ENCODE measurements at places on chromosomes 1 and 21.
A peak's percentile ranks its signal among the peaks of the same experiment; 100 is the strongest.

DNA sequence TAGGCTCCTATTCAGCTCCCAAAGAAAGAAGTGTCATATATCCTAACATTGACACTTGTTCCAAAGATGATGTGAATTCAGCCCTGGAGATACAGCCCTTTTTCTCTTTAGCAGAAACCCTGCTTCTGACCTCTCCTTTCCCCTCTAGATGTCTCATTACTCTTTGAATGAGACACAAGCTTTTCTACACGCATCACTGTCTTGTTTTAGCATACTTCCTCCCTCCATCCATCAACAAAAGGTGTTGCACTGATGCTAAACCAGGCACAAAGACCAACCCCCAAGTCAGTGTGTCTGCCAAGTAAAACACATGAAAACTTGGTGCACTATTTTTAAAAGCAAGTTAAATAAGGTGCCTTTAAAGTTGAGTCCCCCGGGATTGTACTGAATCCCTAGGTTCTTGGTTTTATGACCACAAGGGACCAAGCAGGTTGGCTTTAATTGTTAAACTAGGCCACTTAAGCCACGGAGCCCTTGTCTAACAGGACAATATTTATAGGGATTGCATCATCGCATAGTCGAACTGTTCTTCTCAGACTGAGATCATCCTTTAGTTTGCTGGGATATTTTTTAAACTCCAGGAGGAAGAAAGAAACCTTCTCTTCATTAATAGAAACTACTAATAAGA is 101.0 kb upstream of the GUCA2B start:
- no peak for DNase-seq

- DNase-seq, result no peak
These were observed 111.9 kb downstream of the PTPN14 start for GRCh38 chr1:214439352-214440119.

GRCh38 chr1:234214129-234214910 is 158.9 kb upstream of the COA6 start:
- DNase-seq, result no peak

DNA sequence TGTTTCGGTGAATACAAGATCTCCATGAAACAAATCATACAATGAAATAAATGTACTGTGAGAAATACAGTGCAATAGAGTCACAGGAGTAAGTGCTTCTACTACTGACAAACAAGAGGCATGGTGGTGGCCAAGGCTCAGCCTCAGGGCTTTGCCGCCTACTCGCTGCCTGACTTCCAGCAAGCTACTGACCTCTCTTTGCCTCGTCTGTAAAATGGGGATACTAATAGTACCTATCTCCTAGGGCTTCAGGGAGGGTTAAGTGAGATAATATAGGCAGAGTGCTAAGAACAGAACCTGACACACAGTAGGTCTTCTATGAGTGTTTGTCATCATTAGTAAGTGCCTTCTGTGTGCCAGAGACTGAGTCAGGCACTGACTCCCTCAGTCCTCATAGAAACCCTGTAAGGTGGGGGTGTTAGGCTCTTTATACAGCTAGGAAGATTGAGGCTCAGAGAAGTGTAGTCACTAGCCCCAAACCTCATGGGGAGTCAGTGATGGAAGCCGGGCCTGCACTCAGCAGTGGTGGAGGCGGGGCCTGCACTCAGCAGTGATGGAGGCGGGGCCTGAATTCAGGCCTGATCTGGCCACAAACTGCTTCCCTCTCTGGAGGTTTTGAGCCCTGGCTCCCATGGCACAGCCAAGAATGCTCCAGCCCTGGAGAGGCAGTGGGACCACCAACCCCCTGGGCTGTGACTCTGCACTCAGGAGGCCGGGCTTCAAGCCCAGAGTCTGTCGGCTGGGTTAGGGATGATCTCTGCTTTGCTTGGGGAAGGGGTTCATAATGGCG is 6.8 kb downstream of the BSND start:
- DNase-seq, result no peak

GRCh38 chr21:31142600-31142999 is 104.3 kb upstream of the KRTAP19-8 start:
- no peak for DNase-seq

- no peak for DNase-seq
These were observed 171.1 kb upstream of the EDN2 start for GRCh38 chr1:41655632-41656031.

GRCh38 chr1:243250102-243250501 is 5.0 kb downstream of the CEP170 start:
- DNase-seq, result no peak

DNA sequence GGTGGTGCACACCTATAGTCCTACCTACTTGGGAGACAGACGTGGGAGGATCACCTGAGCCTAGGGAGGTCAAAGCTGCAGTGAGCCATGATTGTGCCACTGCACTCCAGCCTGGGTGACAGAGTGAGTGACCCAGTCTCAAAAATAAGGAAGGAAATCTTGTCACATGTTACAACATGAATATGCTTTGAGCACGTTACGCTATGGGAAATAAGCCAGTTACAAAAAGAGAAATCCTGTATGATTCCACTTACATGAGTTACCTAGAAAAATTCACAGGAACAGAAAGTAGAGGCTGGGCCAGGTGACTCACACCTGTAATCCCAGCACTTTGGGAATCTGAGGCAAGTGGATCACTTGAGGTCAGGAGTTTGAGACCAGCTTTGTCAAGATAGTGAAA is 6.7 kb upstream of the PADI6 start:
- DNase-seq, result no peak

GRCh38 chr1:177945943-177946650 is 23.8 kb downstream of the SEC16B start:
- peak; percentile 75 for DNase-seq

DNA sequence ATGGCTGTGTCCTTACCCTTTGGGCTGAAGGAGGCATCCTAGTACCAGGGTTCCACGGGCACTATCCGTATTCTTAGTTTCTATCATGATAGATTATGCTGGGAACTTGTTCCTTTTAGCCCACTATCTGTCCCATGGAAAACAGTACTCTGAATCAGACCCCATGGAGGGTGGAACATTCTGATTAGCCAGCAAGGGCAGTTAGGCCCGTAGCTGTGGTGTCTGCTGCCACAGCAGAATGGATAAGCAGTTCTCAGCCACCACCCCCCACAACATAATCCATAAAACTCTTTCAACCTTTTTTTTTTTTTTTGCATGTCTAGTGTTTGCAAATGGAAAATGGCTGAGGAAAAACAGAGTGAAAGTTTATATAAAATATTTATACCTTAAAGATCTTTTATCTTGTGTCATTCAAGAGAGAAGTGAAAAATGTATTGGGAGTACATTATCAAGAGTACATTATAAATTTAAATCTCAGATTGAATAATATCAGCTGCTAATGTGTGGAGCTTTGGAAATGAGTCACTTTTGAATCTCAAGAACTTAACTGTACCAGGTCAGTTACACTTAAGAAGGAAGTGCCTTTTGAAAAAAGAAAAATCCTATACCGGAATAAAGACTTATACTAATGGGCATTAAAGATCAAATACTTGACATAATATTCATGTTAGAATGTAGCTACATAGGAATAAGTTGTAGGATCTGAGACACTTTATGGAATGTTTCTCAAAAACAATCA is 80.3 kb downstream of the NFIA start:
- DNase-seq, result no peak

- no peak for DNase-seq
These were observed 102.8 kb downstream of the RIPK4 start for GRCh38 chr21:41663805-41664788.

- DNase-seq, result no peak
These were observed 24.2 kb upstream of the SLFNL1 start for GRCh38 chr1:41045740-41046139.

DNA sequence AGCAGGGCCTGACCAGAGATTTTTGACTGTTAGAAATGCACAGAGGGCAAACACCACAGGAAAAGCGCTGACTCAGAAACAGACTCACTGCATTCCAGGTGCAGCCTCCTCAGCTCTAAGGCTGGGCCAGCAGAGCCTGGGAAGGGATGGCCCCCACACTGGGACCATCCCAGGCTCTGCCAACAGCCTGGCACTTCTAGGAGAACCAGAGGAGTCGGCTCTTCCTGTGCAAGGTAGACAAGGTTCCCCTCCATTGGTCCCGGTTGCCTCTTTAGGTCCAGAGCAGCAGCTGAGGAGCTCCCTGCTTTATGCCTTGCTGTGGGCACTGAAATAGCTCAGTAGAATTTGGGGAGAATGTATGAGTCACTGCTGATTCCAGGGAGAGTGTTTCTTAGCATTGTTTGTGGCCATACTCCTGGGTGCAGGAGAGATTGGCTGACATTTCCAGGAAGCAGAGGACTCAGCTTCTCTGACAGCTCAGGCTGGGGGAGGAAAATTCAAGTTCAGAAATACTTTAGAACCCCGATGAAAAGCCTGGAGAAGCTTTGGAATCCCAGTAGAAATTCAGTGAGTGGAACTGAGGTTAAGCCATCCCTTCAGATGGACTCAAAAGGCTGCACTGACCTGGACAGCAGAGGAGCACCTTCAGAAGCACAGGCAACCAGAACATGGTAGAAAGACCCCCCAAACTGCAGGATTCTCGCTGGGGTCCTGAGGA is 19.7 kb downstream of the PRAMEF1 start:
- no peak for DNase-seq

DNA sequence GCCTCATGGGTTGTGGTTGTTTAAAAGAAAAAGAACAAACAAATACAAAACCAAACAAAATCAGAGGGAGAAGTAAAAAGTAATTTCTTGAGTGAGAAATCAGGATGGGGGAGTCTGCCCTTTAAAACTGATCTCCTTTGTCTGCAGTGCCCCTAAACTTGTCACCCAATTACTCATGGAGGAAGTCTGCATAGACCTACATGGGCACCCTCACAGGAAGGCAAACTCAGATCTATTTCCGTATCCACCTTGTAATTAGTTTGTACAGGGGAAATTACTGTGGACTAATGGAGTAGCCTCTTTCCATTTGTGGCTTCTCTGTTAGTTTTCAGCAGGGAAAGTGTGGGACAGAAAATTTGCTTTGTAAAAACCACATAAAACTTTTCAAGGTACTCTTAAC is 600.4 kb downstream of the ADGRL2 start:
- no peak for DNase-seq

DNA sequence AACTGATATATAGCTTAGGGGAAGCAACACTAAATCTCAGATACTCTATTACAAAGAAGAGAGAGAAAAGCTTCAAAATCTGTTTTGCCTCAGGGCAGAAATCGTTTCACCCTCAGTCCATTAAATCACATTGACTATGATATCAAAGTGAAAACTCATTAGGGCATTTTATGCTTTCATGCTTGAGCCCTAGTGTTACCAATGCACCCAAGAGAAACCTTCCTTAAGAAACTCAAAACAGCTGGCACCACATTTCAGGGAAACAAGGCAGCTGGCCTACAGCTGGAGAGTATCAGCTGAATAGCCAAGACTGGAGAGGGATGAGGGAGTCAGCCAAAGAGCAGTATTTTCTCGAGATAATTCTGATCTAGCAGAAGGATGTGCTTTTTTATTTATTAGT is 14.9 kb downstream of the COLGALT2 start:
- no peak for DNase-seq

DNA sequence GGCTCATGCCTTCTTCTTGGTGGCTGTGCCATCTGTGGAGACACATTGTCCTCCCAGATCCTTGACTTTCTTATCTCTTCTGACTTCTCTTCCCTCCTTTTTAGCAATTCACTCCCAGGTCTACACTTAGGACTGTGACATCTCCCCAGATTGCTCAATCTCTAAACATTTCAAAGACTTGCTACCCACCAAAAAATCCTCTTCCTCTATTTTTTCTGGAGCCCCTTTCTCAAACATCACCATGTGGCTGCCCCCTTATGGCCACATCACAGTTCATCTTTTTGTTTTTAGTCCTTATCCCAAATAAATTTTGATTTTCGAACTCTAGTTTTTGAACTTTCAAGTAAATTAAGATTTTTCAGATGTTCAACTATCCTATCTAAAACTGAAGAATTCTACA is 148.6 kb upstream of the HOOK1 start:
- no peak for DNase-seq

- no peak for DNase-seq
These were observed 2.2 kb downstream of the TNFRSF4 start for GRCh38 chr1:1211541-1212441.

GRCh38 chr21:46295177-46295770 is 9.1 kb downstream of the YBEY start:
- no peak for DNase-seq

DNA sequence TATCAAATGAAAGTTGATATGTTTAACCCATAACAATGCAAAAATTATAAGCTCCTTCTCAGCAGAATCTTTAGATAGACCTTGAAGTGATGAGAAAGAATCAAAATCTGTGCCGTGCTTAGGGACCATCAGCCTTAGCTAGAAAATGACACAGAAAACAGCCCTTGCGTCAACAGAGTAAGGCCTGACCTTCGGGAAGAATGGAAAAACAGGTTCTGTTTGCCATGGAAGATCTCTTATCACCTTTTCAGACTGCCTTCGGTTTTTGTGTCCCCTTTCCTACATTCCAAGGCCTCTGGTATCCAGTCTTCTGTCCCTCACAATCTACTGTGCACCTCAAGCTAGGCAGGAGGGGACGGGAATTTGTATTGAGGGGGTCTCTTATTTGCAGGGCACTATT is 37.6 kb upstream of the DPT start:
- DNase-seq, result no peak

DNA sequence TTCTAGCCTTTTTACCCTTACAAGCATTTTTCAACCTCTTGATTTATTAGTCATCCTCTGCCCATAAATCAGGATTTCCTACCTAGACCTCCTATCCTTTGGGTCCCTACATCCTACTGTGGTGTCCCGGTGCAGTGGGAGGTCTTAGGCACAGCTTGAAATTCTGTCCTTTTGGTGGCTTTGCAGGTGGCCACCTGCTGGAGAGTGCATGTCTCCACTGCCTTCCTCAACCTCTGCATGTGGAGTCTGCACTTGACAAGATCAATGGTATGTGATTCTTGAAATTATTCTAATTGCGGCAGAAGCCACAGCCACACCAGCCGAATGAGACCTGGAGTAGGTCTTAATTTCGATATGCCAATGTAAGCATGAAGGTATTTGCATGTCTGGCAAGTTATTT is 11.4 kb upstream of the KCNA3 start:
- DNase-seq, result no peak

- DNase-seq, result no peak
These were observed 700 bp downstream of the PIGV start for GRCh38 chr1:26788515-26788785.

- DNase-seq, result no peak
These were observed 209.2 kb downstream of the URB2 start for GRCh38 chr1:229835226-229835625.

DNA sequence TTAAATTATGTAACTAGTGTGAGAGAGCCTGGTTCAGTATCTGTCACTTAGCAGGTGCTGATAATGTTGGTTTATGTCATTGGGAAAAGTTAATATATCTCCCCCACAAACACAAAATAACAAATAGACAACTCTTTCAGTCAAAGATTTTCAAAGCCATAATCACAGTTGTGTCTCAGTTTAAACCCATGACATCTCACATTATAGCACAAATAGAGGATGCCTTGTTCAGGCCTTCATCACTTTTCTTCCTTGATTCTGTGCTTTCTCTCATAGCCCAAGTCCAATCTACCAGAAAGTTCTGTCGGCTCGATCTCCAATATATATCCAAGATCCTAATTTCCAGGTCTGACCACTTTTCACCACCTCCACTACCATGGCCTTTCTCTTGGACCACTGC is 6.2 kb upstream of the EPS15 start:
- no peak for DNase-seq

GRCh38 chr1:164504749-164505148 is 54.2 kb upstream of the PBX1 start:
- DNase-seq, result no peak

Data from NCI-H1694 (cell line).